ENCODE measurements at places on chromosomes 11 and 22.

GRCh38 chr22:38953577-38954413 is 3.6 kb upstream of the APOBEC3A start:
- no peak for DNase-seq
- peaks cover 12% of the 10 kb centered on the region for H3K27me3 ChIP-seq
- no peaks in the 10 kb centered on the region for H3K36me3 ChIP-seq
- peaks cover 3% of the 10 kb centered on the region for H3K4me1 ChIP-seq

DNA sequence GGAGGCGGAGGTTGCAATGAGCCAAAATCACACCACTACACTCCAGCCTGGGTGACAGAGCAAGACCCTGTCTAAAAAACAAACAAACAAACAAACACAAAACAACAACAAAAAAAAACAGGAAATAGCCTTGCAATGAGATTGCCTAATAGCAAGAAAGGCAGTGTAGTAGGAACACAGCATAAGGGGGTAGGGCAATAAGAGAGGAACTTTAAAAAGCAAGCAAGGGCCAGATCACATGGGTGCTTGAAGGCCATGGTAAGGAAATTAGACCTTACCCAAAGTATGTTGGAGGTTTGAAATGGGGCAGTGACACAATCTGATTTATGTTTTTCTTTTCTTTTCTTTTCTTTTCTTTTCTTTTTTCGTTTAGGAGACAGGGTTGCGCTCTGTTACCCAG is 34.7 kb upstream of the NRIP3 start:
- no peak overlapping the region for H3K27ac ChIP-seq
- no peak overlapping the region for H3K4me3 ChIP-seq
- peaks cover 4% of the 10 kb centered on the region for H3K27me3 ChIP-seq
- peaks cover 13% of the 10 kb centered on the region for H3K36me3 ChIP-seq
- DNase-seq: no peak
- H3K4me1 ChIP-seq: no peaks in the 10 kb centered on the region

GRCh38 chr11:57332694-57333440 is 2.8 kb downstream of the SSRP1 start:
- H3K27me3 ChIP-seq: no peaks in the 10 kb centered on the region
- DNase-seq: no peak
- peaks cover 19% of the 10 kb centered on the region for H3K4me1 ChIP-seq
- no peak overlapping the region for H3K4me3 ChIP-seq
- H3K36me3 ChIP-seq: peaks cover 66% of the 10 kb centered on the region
- no peak overlapping the region for H3K27ac ChIP-seq

DNA sequence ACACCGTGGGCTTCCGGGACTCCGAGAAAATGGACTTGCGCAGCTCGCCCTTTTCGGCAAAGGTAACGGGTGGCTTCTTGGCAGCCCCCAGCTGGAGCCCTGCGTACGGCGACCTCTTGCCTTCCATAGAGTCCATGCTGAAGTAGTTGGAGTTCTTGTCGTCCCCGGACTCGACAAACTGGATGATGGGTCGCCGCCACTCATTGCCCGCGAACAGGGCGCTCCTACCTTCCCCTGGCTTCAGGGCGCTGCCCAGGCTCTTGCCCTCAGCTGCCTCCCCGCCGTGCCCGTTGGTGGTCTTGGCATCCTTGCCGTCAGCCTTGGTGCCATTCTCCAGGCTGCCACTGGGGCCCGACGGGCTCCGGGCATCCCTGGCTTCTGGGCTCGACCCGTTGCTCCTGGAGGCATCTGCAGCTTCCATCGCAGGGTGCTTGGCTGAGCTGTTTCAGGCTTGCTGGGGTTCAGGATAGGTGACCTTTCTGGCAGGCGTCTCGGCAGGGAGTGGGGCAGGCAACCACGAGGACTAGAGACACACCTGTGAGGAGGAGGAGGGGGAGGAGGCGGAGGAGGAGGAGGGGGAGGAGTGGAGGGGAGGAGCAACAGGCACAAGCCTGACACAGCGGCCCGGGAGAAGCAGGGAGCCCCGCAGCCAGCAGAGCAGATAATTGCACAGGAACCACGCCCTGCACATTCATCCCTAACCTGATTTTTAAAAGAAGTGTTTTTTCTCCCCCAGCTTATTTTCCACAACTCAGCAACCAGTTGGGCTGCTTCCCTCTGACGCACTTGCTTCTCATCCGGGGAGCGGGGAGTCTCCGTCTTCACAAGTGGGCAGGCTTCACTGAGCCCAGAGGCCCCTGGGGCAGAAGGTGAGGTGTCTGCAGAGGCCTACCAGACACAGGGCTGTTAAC is at the start of gene TRIM29:
Gene TRIM29 (minus strand): TSS at position 503 of the 911 bp plus-strand sequence. CDS start 82 bp downstream, at position 421.
- no peak within 1 kb of the TSS for H3K4me3 ChIP-seq
- no peak within 1 kb of the TSS for H3K27ac ChIP-seq
- DNase-seq: no peak
- no peaks in the 10 kb centered on the region for H3K4me1 ChIP-seq
- no peaks in the 10 kb centered on the region for H3K36me3 ChIP-seq

DNA sequence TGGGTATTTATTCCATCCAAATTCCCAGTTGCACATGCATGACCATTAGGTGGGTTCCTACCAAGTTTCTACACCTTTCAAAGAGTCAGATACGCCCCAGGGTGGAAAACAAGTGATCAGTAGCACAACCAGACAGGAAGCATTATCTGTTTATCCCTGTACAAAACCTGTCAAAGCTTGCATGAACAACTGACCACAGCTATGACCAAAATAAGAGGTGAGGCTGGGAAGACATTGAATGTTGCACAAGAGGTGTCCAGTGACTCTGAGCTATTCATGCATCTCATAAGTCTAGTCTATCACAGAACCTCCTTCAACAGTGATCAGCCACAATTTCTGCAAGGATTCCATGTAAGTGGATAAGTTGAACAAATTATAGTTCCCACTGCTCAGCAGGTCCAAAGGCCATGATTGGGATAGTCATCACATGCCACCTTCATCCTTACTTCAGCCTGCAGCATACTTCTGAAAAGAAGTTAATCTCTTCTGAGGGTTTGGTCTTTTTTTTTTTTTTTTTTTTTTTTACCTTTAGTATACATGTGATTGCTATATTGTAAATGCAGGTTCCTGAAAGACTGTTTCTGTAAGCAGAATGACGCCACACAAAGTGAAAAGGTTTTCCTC is 28.0 kb upstream of the TMEM45B start:
- no peak overlapping the region for H3K4me3 ChIP-seq
- no peak overlapping the region for H3K27ac ChIP-seq
- H3K4me1 ChIP-seq: no peaks in the 10 kb centered on the region

GRCh38 chr11:88104408-88104807 is 70.8 kb downstream of the RAB38 start:
- no peaks in the 10 kb centered on the region for H3K27me3 ChIP-seq
- H3K4me1 ChIP-seq: no peaks in the 10 kb centered on the region
- no peak overlapping the region for H3K27ac ChIP-seq
- H3K4me3 ChIP-seq: no peak overlapping the region
- DNase-seq: no peak
- no peaks in the 10 kb centered on the region for H3K36me3 ChIP-seq

DNA sequence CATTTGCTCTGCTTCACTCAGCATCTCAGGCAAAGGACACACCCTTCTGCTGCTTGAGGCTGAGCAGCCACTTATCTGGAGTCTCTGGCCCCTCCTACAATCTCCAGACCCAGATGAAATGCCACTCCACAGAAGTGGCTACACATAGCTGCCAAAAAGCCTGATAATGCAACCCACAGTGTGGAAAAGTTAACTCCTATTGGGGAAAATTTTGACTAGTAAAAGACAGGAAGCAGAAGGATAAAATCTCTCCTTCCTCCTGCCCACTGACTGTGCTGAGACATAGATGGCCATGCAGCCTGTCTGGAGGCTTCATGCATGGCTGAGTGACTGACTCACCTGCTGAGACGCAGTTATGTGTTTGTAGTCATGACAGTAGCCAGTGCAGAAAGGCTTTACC is 92.3 kb upstream of the TEAD1 start:
- H3K4me1 ChIP-seq: peaks cover 5% of the 10 kb centered on the region
- H3K27me3 ChIP-seq: no peaks in the 10 kb centered on the region
- DNase-seq: no peak
- no peaks in the 10 kb centered on the region for H3K36me3 ChIP-seq
- H3K27ac ChIP-seq: no peak overlapping the region

DNA sequence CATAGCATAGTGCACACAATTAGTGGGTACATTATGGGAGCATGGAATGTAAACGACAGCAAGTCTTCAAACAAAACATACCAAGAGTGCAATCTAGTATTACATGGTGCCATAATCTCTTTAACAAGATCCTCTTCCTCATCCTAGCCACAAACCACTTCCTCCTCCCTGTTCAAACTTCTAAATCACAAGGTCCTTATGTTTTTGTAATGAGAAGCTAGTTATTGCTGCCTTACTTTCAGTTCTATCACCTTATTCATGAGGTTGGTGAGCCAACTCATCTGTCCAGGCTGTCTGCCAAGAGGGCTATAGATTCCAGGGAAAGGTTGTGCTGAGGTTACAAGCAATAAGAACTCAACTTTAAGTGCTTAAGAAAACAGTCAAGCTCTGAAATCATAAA is 195.4 kb upstream of the ARHGAP20 start:
- peak; percentile 77 for DNase-seq
- no peak overlapping the region for H3K27ac ChIP-seq
- H3K36me3 ChIP-seq: no peaks in the 10 kb centered on the region
- peaks cover 24% of the 10 kb centered on the region for H3K4me1 ChIP-seq

- no peak overlapping the region for H3K27ac ChIP-seq
- peaks cover 49% of the 10 kb centered on the region for H3K36me3 ChIP-seq
- H3K4me3 ChIP-seq: no peak overlapping the region
- peaks cover 11% of the 10 kb centered on the region for H3K4me1 ChIP-seq
- no peaks in the 10 kb centered on the region for H3K27me3 ChIP-seq
These were observed 4.3 kb downstream of the SRRD start for GRCh38 chr22:26487996-26488395.

All from muscle of leg (tissue), 16 donors.